ENCODE measurements at places on chromosomes 5 and 9.

GRCh38 chr9:135117281-135117680, 29.8 kb downstream of the OLFM1 start:
- DNase-seq = no peak

DNA sequence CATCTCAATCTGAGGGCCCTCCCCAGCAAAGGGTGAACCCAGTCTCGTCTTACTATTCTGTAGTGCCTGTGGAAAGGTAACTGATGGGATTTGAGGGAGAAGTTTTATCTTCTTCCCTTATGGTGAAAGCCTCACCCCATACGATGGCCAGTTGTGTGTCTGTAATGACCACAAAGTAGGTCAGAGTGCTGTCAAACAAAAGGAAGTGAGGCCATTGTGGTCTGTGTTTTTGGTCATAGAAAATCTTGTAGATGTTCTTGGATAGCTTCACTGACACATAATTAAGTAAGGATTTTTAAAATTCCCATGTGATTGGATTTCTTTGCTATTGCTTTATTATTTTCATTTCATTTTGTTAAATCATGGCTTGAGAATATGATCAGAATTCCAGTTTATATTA, 505.1 kb upstream of the KLF4 start:
- no peak for DNase-seq

DNA sequence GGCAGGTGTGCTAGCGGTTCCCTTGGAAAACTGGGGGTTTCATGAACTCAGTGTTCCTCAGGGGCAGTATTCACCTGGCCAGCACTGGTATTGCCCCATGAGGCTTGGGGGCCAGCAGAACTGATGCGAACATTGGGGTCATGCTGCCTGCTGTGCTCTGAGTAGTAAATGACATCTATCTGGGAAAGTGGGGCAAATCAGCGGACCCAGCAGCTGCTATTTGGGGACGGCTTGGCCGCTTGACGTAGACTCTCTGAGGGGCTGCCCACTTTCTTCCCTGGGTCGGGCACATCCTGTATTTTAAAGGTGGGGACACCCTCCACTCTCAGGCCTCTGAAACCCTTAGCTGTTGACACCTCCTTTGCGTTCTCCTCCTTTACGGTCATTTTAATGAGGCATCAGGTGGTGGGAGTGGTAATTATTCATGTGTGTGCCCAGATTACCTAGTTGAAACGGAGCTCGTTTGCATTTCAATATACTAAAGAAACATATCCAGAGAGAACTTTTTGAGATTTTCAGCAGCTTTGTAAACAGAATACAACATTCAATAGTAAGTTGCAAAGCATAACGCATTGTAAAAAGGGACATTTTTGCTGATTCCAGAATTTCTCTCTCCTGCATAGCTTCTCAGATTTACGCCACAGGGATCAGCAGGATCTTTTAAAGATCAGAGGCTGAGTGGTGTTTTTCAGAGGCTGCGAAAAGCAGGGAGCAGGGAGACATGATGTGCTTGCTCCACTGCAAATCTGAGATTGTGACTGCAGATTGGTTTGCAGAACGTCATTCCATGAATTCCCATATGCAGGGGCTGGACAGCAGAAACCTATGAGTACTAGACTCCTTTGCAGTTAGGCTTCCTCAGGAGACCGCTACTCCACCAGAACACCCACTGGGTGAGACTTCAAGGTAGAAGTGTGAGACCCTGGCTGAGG, 56.8 kb upstream of the ZFR start:
- DNase-seq = no peak

DNA sequence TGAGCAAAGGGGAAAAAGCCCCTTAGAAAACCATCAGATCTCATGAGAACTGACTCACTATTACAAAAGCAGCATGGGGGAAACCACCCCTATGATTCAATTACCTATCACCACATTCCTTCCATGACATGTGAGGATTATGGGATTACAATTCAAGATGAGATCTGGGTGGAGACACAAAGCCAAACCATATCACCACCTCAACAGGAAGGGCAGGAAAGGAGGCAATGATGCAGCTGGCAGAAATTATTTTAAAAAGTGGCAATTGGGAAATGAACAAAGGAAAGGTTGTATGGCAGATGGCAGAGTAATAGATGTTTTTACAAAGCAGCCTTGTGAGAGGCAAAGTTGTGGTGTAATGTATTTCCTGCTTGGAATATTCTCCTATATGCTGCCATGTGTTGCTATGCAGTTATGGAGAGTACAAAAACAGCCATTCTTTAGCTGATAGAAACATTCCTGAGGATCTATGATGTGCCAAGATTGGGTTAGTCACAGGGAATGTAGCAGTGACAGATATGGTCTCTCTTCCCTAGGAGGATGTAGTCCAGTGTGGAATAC, 138.8 kb downstream of the SMC2 start:
- peak; percentile 74 for DNase-seq

DNA sequence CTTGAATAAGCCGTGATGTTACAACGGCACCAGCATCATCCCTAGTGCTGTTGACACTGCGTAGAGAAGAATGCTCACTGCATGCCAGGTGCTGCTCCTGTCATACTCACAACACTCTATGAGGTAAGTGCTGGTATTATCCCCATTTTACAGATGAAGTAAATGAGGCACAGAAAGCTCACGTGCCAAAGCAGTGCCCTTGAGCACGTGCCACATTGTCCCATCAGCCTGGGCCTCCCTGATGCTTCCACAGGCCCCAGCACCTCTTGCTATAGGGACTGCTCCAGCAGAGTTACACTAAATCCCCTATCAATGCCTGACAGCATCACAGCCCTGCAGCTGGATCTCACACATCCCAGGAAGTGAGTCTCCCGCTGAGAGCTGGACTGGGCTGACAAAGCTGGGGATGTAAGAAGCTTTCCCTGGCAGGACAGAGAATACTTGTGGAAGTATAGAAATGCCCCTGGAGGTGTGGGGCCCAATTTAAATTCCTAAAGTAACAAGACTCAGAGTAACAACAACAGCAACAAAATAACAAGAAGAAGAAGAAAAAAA, 216.1 kb downstream of the FSTL4 start:
- DNase-seq = no peak

DNA sequence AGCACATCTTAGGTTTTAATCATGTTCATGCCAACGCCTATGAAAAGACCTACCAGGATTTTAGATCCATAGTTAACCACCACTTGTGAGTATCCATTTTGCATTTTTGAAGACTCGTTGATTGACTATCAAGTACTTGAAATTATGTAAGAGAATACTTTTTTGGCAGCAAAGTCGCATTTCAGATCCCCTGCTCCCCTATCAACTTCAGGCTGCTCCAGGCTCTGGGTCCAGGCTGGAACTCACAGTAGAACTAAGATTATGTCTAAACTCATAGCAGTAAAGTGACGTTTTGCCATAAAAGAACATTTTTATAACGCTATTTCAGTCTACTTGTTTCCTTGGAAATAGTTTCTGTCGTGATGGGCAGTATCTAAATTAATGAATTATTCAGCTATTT, 267.7 kb downstream of the FANCC start:
- DNase-seq = no peak
